Epithelial cell of umbilical artery (primary cell): ENCODE measurements at places on chromosomes 5 and 9. TPM values are rescaled to one million over a fixed set of nuclear protein-coding genes. Genes with fewer than 3 reads are reported as not detected.

Gene SLC4A9
- not detected in 2 replicates for total RNA-seq

Gene TIMD4
- total RNA-seq = not detected in 2 replicates

Gene MAPK9
- total RNA-seq = 26.3 and 30.5 TPM in 2 replicates

Gene CCNO
- total RNA-seq = 0.32 TPM in 1 of 2 replicates, not detected in the other

Gene IL9
- not detected in 2 replicates for total RNA-seq

Gene CYSRT1
- 0.32 TPM in 1 of 2 replicates, not detected in the other for total RNA-seq

Gene ADAMTS2
- total RNA-seq = 0.32 and 4.7 TPM in 2 replicates

Gene LCP2
- total RNA-seq = 3.6 and 4.7 TPM in 2 replicates

Gene EGFLAM
- total RNA-seq = 1.9 and 9.3 TPM in 2 replicates

Gene PCDHGA6
- 0.76 and 0.97 TPM in 2 replicates for total RNA-seq

Gene UGT3A2
- not detected in 2 replicates for total RNA-seq

Gene PRKAA1
- total RNA-seq = 90.0 and 111 TPM in 2 replicates

Gene PIP5KL1
- total RNA-seq = 0.65 and 0.91 TPM in 2 replicates

Gene ISL1
- total RNA-seq = 0.76 TPM in 1 of 2 replicates, not detected in the other
